Stimulated activated naive CD8-positive, alpha-beta T cell treated with anti-CD3 and anti-CD28 coated beads, Interleukin-15, Interleukin-2, amounts not matched to agents 100 U/mL and 50 U/mL, for 24 hours (primary cell): ENCODE measurements at places on chromosomes 6 and 20.

DNA sequence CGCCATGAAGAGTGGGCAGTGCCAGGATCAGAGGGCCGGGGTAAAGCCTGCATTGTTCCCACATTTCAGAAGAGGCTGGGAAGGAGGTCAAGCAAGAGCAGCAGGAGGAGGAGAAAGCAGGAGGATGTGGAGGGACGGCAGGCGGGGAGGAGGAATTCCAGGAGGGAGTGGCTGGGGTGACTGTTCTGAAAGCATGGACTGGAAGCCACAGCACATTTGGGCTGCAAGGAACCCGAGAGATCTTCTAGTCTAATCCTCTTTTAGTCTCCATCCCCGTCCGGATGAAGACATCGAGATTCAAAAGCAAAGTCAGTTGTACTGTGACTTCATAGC, 76.9 kb downstream of the FAM50B start:
- DNase-seq = no peak

GRCh38 chr6:106475284-106475683, 114.8 kb downstream of the CRYBG1 start:
- no peak for DNase-seq

DNA sequence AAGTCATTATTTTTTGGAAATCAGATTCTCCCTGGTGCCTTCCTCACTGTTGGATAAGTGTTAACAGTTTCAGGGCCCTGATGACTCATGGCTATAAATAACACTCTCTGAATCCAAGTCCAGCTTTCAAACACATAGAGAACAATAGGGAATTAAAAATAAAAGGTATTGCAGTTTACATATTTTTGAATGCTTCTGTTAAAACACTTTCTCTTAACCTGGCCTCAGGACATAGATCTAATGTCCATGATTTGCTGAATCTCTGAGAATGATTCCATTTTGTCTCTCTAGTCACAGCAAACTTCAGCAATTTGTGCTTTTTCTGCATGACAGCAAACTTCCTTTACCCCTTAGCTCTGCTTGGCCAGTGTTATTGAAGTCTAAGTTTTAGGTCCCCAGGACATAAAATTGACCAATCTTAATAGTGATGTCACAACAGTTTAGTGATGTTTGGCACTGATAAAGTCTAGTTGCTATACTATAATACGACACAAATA, 1192.4 kb upstream of the CITED2 start:
- DNase-seq = no peak

DNA sequence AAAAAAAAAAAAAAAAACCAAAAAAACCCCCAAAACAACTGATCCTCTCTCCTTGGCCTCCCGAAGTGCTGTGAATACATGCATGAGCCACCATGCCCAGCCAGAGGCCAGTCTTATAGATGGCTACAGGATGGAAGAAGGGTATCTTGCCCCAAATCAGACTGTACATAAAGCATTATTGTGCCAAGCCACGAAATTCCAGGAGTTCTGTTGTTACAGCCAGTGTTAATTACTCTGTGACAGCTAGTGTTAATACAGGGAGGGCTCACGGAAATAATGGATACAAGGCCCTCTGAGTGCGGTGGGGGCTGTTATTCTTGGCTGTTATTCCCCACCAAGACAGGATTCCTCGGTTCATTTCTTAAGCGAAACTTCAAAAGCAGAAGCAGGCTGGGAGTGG, 1.4 kb upstream of the CLPSL2 start:
- DNase-seq = no peak

GRCh38 chr6:135616655-135617054, 119.1 kb upstream of the AHI1 start:
- DNase-seq = no peak

- no peak for DNase-seq
Measured at GRCh38 chr6:29731281-29731680, 8.0 kb downstream of the HLA-F start.

DNA sequence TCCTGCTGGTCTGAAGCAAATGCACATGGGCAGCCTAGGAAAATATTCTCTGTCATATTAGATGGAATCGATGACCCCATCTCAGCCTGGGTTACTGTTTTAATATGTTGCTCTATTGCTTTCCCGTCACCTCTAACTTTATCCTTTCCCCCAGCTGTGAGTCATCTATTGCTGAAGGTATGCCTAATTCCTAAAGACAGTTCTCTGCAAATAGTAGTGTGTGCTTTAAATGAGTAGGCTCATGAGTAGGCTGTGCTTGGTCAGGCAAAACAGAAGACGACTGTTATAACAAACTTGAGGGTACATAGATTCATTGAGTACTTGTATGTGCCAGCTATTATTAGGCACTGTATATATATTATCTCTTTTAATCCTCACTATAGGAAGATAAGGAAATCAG, 47.2 kb downstream of the CTNNBL1 start:
- DNase-seq = no peak
